Stimulated activated CD8-positive, alpha-beta memory T cell treated with anti-CD3 and anti-CD28 coated beads, Interleukin-2, amount 100 ng/mL, for 1 hour (primary cell): ENCODE measurements at places on chromosomes 11 and 22.

GRCh38 chr22:17369439-17370025 is at the start of gene CECR2:
TSS of gene CECR2 (plus strand) at chr22:17369460. CDS start at chr22:17369784, 324 bp downstream.
- no peak for DNase-seq

DNA sequence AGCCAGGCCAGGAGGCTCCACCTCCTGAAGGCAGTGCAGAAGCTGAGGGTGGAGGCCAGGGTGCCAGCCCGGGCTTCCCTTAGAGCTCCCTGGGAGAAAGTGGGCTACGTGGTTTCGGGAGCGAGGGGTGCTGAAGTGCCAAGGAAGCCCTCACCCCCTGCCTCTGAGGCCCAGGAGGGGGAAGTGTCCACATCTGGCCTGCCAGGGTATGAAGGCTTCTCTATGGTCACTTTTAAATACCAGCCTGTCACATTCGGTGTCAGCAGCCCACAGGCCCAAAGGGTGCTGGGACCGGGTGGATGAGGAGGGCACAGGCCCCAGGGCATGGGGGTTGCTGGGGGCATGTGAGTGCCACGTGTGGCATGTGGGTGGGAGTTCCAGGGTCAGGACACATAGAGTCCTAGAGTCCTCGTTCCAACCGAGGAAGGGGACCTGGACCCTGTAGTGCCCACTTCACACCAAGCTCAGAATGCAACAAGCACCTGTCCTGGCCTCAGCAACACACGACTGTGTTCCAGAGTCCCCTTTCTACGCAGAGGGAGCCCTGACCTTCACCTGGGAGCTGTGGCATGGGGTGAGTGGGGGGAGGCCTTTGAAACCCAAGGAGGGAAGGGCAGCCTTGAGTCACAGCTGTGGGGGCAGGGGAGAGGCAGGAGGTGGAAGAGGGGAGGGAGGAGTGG is 1.7 kb downstream of the SHISA8 start:
- no peak for DNase-seq

GRCh38 chr11:45178890-45179671 is 32.6 kb downstream of the PRDM11 start:
- DNase-seq: no peak

DNA sequence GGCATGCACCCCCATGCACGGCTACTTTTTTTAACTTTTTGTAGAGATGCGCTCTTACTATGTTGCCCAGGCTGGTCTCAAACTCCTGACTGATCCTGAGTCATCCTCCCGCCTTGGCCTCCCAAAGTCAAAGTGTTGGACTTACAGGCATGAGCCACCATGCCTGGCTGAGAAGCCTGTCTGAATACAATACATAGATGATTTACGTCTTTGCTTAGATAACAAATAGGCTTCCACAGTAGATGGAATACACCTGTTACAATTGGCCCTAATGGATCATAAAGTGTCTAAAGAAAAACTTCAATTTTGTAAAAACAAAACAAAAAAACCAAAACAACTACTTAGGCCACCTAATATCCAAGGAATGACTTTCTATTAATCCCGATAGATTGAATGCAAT is 13.0 kb upstream of the CLTCL1 start:
- DNase-seq: no peak

DNA sequence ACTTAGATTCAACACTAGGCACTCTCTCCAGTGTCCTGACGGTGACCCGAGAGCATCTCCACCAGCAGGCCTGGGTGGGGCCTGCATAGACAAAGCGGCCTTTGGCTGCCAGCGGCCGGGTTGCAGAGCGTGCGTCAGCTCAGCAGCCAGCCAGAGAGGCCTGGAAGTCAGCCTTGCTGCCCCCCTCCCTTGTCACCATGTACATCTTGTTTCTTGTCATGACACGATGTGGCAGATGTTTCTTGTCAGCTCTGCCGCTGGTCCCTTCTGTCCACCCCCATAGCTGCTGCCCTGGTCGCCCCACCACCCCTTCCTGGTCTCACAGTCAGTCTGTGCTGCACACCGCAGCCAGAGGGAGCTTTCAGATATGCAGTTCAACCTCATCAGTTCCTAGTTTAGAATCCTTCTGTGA is 33.1 kb upstream of the CBX7 start:
- DNase-seq: no peak

- no peak for DNase-seq
Observed at GRCh38 chr11:100640646-100641045, 46.4 kb upstream of the ARHGAP42 start.

DNA sequence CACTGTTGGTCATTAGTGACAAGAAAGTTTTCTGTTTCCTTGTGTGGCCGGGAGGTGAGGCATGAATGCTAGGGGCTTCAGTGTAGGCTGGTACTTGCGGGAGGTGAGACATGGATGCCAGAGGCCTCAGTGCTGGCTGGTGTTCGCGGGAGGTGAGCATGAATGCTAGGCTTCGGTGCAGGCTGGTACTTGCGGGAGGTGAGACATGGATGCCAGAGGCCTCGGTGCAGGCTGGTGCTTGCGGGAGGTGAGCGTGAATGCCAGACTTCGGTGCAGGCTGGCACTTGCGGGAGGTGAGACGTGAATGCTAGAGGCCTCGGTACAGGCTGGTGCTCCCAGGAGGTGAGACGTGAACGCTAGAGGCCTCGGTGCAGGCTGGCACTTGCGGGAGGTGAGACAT is 48.4 kb downstream of the ANO1 start:
- no peak for DNase-seq

GRCh38 chr22:20012741-20013331 is 3.8 kb downstream of the ARVCF start:
- DNase-seq: no peak

- DNase-seq: no peak
Observed at GRCh38 chr11:93623179-93623578, 38.3 kb upstream of the CEP295 start.

DNA sequence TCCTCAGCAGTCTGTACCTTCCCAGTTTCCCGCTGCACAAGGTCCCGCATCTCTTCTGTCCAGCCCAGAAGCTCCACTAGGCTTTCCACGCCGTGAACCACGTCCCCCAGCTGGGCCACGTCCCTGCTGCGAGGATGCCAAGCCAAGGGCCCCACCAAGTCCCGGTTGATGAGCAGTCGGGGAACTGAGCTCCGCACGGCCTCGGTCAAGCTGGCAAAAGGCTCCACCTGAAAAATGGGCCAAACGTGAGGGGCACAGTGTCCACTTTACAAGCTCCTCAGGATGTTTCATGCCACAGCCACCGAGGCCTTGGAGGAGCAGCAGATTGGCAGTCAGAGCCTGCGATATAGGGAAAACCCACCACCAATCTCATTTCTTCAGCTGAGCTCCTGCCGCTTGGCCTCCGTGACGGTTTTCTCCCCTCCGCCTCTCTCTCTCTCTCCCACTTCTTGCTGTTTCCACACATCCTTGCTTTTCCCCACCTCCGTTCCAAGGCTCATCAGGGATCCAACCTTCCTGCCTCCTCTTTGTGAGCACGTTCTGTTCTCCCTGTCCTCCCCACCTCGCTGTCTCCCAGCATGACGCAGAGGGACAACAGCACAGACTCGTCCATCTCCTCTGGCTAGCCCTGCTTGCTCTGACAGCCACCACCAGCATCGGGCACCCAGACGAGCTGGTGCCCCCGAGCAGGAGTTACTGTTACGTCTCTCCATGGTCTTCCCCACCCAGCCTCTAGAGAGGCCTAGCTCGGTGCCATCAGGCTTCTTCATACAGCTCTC is 11.5 kb downstream of the RIC8A start:
- DNase-seq: no peak

DNA sequence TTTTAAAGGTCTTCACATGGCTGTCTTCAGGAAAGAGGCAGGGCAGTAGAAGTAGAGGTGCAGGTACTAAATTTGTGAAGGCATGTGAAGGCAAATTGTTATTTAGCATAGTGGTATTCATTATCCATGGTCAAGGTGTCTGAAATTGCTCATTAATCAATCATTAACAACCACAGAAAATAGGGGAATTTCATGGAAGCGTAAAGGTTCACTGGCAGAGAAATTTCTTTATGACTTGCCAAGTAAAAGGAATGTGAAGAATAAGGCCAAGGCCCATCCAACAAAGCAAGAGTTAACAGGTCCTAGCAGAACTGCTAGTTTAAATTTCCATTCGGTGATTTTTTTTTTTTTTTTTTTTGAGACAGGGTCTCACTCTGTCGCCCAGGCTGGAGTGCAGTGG is 59.0 kb downstream of the RSF1 start:
- no peak for DNase-seq

DNA sequence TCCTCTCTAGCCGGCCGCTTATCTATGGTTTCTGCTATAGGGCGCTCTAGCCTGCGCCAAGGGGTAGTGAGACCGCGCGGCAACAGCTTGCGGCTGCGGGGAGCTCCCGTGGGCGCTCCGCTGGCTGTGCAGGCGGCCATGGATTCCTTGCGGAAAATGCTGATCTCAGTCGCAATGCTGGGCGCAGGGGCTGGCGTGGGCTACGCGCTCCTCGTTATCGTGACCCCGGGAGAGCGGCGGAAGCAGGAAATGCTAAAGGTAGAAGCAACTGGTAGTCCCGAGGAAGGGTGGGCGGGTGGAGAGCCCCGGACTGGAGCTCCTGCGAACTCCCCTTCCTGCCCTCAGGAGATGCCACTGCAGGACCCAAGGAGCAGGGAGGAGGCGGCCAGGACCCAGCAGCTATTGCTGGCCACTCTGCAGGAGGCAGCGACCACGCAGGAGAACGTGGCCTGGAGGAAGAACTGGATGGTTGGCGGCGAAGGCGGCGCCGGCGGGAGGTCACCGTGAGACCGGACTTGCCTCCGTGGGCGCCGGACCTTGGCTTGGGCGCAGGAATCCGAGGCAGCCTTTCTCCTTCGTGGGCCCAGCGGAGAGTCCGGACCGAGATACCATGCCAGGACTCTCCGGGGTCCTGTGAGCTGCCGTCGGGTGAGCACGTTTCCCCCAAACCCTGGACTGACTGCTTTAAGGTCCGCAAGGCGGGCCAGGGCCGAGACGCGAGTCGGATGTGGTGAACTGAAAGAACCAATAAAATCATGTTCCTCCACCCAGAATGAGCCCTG is at the start of the genes LBHD1 and UQCC3:
TSS of gene LBHD1 (minus strand) at position 660 of the 782 bp plus-strand sequence. CDS start 2,236 bp downstream, outside the sequence.
TSS of gene UQCC3 (plus strand) at position 66 of the 782 bp plus-strand sequence. CDS start at position 139, 73 bp downstream.
- peak; percentile 58 for DNase-seq

- DNase-seq: no peak
Observed at GRCh38 chr11:111237926-111238325, 7.6 kb upstream of the POU2AF2 start.

GRCh38 chr22:49568751-49569285 is 258.9 kb downstream of the BRD1 start:
- no peak for DNase-seq

DNA sequence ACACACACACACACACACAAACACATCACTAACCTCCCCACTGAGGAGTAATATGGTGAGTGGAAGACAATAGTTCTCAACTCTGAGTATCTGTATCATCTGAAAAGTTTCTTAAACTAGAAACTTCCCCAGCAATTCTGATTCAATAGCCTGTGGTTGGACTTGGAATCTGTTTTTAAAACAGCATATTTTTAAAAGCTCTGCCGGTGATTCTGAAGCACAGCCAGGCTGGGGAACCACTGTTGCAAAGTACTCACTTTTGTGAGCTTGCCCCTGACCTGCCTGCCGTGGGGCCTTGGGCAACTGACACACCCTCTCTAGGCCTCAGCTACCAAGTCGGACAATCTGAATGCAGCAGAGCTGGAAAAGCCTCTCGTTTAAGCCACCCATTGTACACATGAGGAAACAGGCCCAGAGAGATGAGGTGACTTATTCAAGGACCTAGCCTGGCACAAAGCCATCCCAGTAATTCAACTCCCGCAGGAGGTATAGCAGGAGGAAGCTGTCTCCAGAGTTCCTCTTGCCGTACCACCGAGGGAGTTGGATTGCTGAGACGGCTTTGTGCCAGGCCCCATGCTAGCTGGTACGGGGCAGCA is 8.9 kb downstream of the SLC15A3 start:
- DNase-seq: no peak

DNA sequence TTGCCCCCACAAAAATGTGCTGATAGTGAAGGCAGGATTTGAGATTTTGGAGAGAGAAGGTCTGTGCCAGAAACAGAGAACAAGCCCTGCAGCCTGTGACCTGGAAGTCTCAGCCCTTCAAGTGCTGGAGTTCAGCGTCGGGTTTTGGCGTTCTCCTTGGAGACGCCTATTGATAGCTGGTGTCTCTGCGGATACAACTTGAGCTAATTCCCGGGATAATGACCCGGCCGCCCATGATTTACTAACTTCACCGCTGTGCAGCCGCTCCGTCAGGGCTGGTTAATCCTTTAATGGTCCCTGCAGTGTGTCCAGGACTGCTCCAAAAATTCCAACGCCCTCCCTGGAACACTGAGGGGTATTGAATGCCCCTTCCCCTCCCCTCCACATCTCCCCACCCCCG is 76.6 kb downstream of the WT1 start:
- DNase-seq: no peak

DNA sequence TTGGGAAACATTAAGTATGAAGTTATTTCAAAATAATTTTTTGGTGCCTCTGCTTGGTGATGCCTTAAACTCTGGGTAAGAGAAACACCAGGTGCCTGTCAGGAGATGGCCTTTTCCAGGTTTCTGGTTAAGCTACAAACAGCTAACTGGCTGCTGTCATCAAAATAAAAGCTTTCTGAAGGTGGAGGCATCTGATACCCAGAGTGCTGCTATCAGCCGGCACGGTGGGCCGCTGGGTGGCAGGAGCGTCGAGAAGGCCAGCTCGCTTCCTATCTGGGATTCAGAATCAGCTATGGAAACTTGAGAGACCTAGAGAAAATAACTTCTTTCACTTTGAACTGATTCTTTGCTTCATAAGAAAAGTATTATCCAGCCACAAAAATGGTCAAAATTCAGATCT is 80.8 kb upstream of the PITPNB start:
- no peak for DNase-seq

DNA sequence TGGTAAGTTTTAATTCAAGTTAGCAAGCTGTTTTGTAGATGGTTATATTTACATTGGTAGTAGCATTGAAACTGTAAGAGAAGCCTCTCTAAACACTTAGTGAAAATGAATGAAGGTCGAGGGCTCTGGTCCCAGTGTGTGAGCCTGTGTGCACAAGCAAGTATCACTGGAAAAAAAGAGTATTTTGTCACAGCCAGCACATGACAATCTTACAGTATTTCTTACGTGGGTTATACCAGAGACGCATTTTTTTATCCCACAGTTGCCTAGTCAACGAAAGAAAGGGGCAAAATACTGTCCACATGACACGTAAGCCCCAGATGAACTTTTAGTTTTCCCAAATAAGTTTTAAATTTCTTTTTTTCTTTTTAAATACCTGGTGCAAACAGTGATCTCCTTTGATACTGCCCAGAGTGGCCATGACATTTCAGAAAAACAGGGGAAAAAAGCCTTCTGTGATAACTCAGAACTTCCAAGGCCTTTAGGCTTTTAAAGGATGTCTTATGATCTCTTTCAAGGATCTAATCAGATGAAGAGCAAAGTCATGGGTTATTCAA is 23.5 kb downstream of the RAB38 start:
- DNase-seq: no peak

GRCh38 chr22:31230871-31231621 is 18.9 kb downstream of the LIMK2 start:
- no peak for DNase-seq
